ENCODE measurements at places on chromosomes 11 and 22. TPM values are rescaled to one million over a fixed set of nuclear protein-coding genes. Genes with fewer than 3 reads are reported as not detected.

Gene CSNK2A3
- total RNA-seq = 1.6 TPM

Gene INPP5J
- total RNA-seq = 16.3 TPM

DNA sequence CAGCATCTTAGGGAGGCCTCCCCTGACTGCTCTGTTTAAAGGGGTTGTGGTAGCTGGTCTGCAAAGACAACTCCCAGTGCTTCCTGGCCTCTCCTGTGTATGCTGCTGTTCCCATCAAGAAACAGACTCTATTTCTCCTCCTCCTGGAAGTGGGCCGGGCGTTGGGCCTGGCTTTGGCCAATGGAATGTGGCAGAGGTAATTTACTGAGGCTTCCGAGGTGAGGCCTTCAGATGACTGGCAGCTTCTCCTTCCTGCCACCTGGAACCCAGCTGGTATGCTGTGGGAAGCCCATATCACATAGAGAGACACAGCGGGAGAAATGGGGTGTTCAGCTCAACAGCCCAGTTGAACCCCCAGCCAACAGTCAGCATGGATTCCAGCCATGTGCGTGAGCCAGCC is 25.1 kb upstream of the EIF3D start:
- no peak for DNase-seq
- H3K27ac ChIP-seq = no peak overlapping the region
- H3K4me1 ChIP-seq = no peaks in the 10 kb centered on the region
- H3K36me3 ChIP-seq = no peaks in the 10 kb centered on the region
- H3K27me3 ChIP-seq = peaks cover 5% of the 10 kb centered on the region
- H3K4me3 ChIP-seq = no peak overlapping the region

GRCh38 chr11:92390783-92391182 is 166.2 kb downstream of the FAT3 start:
- peaks cover 4% of the 10 kb centered on the region for H3K27me3 ChIP-seq
- no peak overlapping the region for H3K4me3 ChIP-seq
- DNase-seq = no peak
- no peaks in the 10 kb centered on the region for H3K36me3 ChIP-seq
- no peak overlapping the region for H3K27ac ChIP-seq
- H3K4me1 ChIP-seq = no peaks in the 10 kb centered on the region

- H3K4me1 ChIP-seq = peaks cover 12% of the 10 kb centered on the region
- H3K27ac ChIP-seq = no peak overlapping the region
- DNase-seq = no peak
- no peaks in the 10 kb centered on the region for H3K36me3 ChIP-seq
Observed at GRCh38 chr11:90447618-90448017, 224.8 kb upstream of the CHORDC1 start.

DNA sequence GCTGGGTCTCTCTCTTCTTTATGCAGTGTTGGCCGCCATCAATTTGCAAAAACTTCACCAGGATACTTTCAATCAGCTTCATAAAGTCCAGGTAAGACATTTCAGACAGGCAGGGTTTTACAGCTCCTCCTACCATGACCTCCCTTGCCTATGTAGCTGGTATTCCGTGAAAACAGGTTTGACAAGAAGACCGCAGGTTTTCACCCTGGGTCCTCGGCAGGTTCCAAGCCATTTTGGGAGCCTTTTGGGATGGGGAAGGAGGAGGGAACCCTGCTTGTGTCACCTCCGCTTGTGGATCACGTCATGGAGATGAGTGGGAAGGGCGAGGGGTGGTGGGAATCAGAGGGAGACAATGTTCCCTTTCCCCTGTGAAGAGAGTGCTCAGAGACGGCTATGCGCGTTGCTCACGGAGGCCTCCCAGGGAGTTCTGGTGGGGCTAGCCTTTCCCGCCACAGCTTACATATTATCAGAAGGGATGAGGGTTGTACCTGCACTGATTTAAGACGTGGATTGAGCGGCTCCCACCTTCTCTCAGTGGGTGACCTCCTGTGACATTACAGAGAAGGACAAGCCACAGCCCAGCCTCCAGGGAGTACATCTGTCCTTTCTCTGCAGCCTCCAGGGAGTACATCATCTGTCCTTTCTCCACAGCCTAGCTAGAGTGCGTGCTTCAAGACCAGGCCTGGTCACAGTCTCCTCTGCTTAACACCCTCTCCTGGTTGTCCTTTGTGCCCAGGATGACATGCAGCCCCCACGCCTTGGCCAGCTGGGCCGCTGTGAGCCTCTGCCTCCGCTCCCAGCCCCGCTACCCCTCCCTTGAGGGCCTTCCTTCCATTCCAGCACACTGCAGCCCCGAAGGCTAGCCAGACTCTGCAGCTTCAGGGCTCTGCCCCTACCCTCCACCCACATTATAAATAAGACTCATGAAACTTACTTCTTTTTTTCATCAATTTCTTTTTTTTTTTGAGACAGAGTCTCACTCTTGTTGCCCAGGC is 17.2 kb downstream of the GLB1L3 start:
- H3K27me3 ChIP-seq = no peaks in the 10 kb centered on the region
- no peak overlapping the region for H3K4me3 ChIP-seq
- H3K4me1 ChIP-seq = no peaks in the 10 kb centered on the region
- no peak overlapping the region for H3K27ac ChIP-seq
- DNase-seq = no peak
- no peaks in the 10 kb centered on the region for H3K36me3 ChIP-seq

DNA sequence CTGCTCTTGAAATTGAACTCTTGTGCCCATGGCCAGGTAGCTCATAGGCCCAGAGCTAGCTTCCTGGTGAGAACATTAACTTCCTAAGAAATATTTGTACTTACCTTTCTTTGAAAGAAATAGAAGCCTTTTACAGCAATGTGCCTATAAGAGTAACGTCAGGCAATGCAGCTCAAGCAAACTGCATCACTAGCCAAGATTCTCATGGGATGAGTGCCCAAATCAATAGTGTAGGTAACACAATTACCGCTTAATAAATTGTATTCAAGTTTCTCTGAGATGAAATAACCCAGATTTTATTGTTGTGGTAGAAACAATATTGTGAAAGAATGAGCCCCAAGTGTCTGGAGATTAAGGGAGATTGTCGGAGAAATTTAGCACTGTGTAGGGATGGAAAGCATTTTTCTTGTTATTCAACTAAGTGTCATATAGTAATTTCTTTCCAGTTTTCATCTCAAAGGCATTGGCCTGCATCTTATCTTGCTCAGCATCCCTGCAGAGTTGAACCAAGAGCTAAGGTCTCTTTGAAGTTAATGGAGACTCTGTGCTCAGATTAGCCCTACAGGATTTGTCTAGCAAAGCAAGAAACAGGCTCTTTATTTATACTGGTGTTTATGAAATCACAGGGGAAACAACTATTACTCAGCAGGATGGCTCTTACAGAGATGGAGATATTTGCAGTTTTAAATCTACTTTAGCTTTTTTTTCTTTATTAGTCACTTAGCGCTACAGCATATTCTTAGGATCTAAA is 321.0 kb upstream of the PDGFD start:
- no peak overlapping the region for H3K4me3 ChIP-seq
- no peak for DNase-seq
- no peak overlapping the region for H3K27ac ChIP-seq
- H3K27me3 ChIP-seq = no peaks in the 10 kb centered on the region
- H3K4me1 ChIP-seq = no peaks in the 10 kb centered on the region

GRCh38 chr11:124970925-124971324 is 16.9 kb downstream of the CCDC15 start:
- H3K36me3 ChIP-seq = no peaks in the 10 kb centered on the region
- no peak overlapping the region for H3K27ac ChIP-seq
- DNase-seq = no peak

DNA sequence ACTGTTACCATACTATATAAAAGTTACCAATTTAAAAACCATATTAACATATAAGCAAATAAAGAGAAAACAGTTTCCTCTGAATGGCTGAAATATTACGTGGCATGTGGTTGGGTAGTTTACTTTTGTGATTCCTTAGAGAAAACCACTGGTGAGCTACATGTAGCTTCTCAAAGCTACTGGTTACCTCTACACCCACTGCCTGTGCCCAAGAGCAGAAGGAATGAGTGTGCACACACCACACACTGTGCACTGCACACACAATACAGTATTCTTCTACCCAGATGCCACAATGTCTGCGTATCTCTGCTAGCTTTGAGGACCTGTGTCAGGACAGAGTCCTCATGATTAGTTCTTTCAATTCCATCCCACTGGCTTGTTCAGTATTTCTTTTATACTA is 25.5 kb upstream of the YPEL1 start:
- H3K4me1 ChIP-seq = no peaks in the 10 kb centered on the region
- H3K4me3 ChIP-seq = no peak overlapping the region
- H3K27me3 ChIP-seq = no peaks in the 10 kb centered on the region

Data from heart right ventricle (tissue), 16 donors.